ENCODE measurements at places on chromosomes 1 and 21.

DNA sequence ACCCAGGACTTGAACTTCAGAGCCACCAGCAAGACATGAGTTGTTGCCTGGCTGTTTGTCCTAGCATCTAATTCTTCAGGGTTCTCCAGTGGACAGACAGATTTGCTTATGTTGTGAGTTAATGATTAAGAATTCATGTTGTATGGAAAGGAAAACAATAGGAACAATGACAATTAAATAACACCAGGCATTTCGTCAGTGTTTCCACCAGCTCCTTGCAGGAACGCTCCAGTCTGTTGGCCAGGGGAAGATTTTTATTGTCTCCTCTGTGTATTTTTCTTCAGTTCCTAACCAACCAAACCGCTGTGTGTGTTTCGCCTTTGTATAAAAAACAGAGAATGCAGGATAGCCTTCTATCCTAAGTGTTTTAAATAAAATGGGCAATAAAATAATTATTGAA lies 64.4 kb upstream of the PTGFR start:
- DNase-seq = no peak

DNA sequence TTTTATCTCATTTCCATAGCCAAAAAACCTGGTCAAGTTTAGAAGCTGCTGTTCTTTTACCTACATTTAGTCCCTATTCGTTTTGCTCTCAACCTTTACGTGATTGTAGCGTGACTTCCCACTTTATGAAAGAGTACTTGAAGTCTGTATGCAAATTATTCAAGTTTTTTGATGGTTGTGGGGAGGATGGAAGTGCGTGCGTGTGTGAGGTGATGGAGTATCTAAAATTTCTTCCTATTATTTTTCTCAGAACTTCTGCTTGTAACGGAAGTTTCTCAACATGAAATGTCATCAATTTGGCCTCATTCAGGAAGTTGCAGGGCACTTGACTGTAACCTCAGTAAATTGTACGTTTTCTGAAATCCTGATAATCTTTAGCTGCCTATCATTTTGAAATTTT lies 64.0 kb downstream of the SAMSN1 start:
- DNase-seq = no peak

DNA sequence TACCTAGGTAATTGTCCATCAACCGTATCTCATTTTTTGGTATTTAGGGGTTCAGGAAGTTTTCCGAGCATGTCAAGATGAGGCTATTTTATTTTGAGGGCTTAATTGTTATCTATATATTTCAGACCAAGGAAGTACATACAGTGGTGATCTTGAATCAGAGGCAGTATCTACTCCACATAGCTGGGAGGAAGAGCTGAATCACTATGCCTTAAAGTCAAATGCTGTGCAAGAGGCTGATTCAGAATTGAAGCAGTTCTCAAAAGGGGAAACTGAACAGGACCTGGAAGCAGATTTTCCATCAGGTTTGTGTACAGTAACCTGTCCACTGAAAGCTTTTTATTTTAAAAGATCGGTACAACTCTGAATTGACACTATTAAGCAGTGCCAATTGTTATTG lies 130.2 kb downstream of the ZMYM4 start:
- DNase-seq = no peak

GRCh38 chr21:46128933-46129571 lies 26.3 kb downstream of the FTCD start:
- no peak for DNase-seq

DNA sequence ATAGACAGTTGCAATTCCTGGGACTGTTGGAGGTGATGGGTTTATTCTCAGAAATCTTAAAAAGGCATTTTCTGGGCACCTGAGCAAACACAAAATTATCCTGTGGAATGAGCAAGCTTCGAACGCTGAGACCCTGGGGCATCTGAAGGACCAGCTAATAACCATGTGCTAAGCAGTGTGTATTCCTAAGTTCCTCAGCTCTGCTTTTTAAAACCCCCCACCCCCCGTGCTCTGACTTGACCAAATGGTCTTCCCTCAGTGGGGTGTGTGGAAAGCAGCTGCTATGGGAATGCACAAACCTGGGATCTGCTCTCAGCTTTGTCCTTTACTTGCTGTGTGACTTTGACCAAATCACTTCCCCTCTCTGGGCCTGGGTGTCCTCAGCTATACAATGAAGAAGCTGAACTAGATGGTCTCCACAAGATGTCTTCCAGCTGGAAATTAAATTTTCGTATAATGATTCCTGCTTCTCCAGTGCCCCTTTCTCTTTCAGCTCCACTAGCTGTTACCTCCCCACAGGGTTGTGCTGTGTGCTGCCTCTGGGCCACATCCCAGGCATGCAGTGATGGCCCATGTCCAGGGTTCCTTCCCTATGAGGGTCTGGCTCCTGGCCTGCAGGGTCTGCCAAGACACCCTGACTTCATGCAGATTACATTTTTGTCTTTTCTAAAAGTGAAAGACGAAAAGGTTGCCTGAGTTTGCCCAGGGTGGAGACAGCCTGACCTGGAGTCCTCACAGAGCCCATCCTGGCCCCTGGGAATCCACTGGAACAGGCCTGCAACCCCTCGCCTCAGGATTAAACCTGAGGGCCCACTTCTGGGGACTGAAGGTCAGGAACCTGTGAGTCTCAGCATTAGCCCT lies 14.9 kb upstream of the CD247 start:
- no peak for DNase-seq

DNA sequence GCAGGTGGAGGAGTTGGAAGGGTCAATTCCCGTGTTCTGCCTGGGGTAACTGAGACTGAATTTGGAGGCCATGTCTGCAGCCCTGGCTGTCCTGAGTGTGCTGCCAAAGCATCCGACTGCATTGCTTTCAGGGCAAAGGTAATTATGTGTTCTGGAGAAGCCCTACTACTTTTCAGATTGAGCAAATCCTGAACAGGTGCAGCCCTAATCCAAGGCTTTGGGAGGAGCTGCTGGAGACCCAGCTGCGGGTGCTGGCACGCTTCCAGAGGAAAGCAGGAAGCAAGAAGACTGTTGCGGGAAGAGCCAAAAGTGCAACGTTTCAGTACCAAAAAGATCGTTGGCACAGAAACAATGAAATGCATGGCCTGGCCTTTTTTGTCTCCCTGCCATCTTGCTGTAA lies 73.7 kb upstream of the NRIP1 start:
- no peak for DNase-seq

- DNase-seq = no peak
Observed at GRCh38 chr1:97190326-97190725, 468.7 kb downstream of the PTBP2 start.

- DNase-seq = no peak
Observed at GRCh38 chr1:18895317-18895716, 7.0 kb downstream of the ALDH4A1 start.

GRCh38 chr1:50172299-50172698 lies 63.6 kb downstream of the ELAVL4 start:
- DNase-seq = no peak

DNA sequence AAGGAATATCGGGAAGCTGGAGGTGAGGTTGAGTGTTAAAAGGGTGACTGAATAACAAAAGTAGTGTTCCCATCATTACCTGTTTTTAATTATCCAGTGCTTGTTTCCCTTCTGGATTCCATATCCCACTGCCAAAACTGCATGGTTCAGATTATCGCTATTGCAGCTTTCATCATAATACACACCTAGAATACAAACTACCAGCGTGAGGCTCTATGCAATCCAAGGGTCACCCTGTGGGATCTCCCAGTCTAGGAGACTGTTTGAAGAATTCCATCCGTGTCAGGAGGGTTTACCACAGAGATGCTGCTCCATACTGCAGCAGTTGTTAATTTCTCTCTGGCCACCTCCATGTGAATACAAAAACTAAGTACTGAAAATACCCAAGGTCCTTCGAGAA lies 9.0 kb downstream of the CTSK start:
- no peak for DNase-seq

Data from GM12892 (cell line).